NCI-H82 (cell line): ENCODE measurements at places on chromosomes 1 and 21.

GRCh38 chr1:218584418-218585155 lies 239.5 kb downstream of the TGFB2 start:
- DNase-seq, result peak; percentile 59

DNA sequence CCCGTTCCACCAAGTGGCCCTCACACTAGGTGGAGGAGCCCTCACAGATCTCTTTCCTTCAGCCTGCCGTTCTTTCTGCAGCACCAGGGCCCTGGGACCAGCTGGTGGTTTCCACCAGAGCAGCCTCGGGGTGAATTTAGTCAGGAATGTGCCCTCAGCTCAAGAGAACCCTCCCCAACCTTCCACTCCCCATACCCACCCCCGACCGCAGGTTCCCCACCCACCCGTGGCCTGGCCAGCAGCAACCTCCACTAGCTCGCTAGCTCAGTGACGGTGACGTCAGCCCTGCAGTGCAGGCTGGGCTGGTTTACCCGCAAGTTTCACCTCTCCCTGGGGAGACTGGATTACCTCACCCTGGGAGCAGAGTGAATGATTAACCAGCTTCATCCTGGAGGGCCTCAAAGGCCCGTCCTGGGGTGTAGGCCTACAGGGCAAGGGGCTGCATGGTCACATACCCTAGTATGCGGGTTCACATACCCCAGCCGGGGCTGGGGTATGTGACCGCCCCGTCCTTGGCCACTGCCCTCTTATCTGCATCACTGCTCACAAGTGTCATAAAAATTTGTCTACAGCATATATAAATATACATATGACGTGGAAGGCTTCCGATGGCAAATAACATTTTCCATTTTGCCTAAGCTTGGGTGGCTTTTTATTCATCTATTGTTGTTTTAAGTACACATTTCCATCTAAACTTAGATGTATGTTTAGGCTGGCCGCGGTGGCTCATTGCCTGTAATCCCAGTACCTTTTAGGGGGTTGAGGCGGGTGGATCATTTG lies 24.5 kb downstream of the ELF3 start:
- DNase-seq, result peak; percentile 95

DNA sequence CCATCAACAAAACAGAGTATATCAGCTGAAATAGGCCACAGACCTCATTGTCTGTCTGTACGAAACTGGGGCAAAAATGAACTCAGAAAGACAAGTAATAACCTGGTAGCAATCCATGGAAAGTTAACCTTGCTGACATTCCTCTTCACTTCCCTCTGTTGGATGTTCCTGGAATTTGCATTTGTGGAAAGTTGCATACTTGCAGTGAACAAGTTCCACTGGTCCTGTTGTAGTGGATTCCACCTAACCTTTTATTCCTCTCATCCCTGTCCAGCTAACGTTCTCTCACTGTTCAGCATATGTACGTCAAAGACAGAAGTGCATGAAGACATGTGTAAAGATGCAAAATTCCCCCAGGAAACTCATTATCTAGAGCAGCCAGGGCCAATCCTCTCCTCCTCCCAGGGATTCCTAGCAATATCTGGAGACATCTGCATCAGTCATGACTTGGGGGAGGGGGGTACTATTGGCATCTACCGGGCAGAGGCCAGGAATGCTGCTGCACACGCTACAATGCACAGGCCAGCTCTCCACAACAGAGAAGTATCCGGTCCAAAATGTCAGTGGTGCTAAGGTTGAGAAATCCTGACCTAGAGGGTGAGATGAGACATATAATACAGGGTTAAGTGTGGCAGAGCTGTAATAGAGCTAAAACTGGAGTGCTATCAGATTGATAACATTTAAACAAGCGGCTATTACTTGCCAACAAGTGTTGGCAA lies 8.2 kb downstream of the LPAR3 start:
- DNase-seq, result no peak

DNA sequence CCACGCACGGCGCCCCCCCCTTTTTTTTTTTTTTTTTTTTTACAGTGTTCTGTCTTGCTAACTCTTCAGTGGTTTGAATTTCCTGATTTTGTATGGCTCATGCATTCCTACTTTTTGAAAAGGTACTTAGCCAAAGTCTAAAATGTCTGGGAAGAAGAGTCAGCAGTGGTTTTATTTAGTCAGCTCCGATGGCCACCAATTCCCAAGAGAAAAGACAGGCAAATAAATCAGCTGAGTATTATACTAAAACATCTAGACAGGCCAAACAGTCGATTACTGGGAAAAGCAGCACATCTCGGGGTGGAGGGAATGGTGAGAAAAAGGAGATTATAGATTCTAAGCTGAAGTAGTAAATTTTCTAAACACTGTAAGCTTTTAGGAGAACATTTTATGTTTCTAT lies 192.5 kb upstream of the ZRANB2 start:
- DNase-seq, result no peak

GRCh38 chr1:240562111-240562590 lies 49.8 kb downstream of the GREM2 start:
- peak; percentile 91 for DNase-seq

GRCh38 chr1:179241530-179242097 lies 12.1 kb upstream of the ABL2 start:
- no peak for DNase-seq

- no peak for DNase-seq
Observed at GRCh38 chr1:1355416-1355815, 2.9 kb downstream of the MXRA8 start.

DNA sequence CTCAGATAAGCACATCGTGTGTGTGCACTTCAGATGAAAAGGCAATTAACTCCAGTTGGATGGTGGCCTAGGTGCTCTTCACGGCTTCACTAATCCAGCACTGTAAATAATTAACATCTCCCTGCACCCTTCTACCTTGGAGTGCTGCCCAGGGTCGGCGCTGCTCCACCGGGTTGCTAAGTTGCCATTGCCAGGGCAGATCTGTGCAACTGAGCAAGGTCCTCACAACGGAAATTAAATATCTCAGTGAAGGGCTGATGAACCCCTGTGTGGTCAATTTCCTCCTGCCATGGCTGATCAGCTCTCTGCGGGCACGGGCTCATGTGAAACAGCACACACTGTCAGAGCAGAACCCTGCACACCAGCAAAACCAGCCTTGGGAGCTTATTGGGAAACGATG lies 63.2 kb downstream of the SYDE2 start:
- DNase-seq, result peak; percentile 78

GRCh38 chr1:53663529-53664300 lies 75.2 kb downstream of the GLIS1 start:
- no peak for DNase-seq

GRCh38 chr1:93442008-93442666 lies 5.8 kb upstream of the FNBP1L start:
- peak; percentile 27 for DNase-seq

- no peak for DNase-seq
Observed at GRCh38 chr1:234368320-234369032, 4.8 kb upstream of the COA6 start.

DNA sequence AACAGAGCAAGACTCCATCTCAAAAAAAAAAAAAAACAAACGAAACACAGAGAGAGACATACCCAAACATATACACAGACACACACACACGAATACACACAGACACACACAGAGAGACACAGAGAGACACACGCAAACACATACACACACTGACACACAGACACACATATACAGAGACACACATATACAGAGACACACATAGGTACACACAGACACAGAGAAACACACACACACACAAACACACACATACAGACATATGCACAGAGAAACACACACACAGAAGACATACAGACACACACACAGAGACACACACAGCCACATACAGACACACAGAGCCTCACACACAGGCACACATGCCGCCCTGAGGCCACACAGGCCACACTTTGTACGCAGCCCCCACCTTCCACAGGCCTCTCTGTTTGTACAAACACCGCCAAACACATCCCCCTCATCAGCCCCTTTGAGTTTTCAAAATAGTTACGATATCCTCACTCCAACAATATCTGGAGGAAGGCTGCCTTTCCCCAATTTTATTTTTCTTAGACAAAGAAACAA lies 57.5 kb upstream of the ABCG1 start:
- DNase-seq, result no peak

DNA sequence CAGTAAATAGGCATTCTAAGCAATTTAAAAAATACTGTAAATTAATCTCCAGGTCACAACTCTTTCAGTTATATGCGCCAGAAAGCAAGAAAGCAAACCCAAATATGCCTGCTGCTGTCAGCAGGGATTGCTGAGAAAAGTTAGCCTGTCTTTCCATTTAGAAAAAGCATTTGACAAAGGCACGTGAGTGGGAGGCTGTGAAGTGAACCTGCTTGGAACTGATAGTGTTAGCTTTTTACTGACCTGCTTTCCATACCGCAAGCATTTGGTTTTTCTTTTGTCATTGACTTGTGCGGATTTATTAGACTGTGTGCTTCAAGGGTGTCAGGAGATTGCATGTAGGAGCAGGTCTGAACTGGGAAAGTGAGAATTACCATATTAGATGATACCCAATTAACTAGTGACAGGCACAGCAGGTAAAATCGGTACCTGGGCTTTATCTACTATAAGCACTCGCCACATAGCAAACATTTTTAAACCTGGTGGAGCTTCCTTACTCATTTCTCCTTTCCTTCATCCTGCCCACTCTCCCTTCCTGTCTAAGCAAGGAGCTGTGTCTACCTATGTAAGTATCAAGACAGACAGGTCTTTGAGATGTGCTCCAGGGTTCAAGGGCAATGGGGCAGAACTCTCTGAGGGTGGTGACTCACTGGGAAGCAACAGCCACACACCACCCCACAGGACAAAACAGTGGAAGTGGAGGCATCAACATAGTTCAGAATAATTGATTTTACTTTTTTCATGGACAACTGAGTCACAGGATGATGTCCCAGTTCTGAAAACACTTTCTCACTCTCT lies 323.9 kb downstream of the DISC1 start:
- DNase-seq, result no peak

DNA sequence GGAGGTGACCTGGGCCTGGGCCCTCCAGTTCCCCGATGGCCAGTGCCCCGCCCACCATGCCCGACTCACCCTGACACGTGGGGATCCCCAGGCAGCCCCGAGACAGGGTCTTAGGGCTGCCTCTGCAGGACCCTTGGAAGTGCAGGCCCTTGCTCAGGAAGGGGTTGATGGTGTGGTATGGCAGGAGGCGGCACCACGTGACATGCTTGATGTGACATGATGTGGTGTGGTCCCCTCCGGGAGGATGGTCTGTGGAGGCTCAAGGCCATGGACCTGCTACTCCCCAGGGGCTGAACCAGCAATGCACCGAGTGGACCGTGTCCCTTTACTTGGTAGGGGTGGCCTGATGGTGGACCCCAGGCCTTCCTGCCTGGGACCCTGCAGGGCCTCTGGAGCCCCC lies 21.9 kb upstream of the PLCH2 start:
- no peak for DNase-seq

GRCh38 chr1:32072622-32073298 lies at the start of gene TMEM39B:
Gene TMEM39B (plus strand): TSS chr1:32072939. CDS start chr1:32073048, 109 bp downstream.
- peak; percentile 99 for DNase-seq

DNA sequence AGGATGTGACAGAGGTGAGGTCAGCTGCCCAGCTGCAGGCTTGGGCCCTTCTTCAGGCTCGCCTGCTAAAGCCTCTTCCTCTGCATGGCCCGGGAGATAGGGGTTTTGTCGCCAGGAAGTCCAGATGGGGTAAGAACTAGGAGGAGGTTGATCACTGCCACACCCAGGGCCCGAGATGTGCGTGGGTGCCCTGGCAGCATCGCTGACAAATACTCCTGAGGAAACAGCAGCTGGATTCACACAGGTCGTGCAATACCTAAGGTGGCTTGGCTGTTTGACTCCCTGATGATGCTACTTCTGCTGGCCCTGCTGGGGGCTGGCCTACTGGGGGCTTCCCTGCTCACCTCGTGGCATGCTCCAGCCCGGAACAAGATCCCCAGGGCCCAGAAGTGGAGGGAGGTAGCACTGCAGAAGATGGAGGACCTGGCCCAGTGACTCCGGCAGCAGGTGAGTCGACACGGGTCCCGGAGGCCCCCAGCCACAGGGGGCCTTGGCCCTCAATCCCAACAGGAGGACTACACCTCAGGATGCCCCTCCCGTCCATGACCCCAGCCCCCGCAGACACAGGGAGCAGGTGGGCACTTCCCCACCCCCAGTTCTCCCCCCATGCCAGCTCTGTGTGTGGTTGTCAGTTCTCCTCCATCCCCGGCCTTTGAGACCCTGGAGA lies 29.6 kb downstream of the FAAH start:
- no peak for DNase-seq

- no peak for DNase-seq
Observed at GRCh38 chr1:47030170-47030805, 6.8 kb downstream of the CYP4X1 start.

DNA sequence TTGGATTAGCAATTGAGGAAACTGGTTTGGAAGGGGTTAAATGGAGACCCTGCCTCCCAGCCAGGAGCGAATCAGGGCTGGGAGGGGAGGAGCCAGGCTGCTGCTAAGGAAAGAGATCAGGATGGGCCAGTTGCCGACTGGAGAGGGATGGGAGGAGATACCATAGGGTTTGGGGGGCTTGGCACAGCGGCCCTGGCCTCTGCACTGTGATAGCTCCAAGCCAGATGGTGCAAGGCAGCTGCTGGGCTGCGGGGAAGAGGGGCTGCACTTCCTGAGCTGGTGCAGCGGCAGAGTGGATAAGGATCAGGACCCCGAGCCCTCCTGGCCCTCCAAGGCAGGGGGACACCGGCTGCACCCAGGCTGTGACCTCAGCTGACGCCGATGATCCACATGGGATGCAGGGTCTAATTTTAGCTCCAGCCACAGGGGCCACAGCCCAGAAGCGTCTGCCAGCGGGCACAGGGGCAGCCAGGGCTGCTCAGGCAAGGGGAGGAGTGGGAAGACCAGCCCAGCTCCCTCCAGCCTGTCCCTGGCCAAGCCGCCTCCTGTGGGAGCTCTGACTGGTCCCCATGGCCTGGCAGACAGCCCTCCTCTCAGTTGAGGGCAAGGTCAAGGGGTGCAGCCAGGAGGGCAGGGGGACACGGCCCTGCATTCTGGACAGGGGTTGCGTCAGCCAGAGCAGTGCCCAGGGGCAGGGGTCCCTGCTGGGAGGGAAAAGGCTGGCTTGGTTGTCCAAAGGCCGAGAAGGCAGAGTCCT lies at the start of gene EXTL1:
Gene EXTL1 (plus strand): TSS at position 129 of the 757 bp plus-strand sequence. CDS start 872 bp downstream, outside the sequence.
- DNase-seq, result peak; percentile 98

GRCh38 chr1:210531475-210532222 lies 202.9 kb downstream of the HHAT start:
- DNase-seq, result no peak

GRCh38 chr1:3542676-3543075 lies 68.6 kb downstream of the MEGF6 start:
- DNase-seq, result no peak

- DNase-seq, result no peak
Observed at GRCh38 chr1:8137481-8138244, 111.6 kb upstream of the ERRFI1 start.

DNA sequence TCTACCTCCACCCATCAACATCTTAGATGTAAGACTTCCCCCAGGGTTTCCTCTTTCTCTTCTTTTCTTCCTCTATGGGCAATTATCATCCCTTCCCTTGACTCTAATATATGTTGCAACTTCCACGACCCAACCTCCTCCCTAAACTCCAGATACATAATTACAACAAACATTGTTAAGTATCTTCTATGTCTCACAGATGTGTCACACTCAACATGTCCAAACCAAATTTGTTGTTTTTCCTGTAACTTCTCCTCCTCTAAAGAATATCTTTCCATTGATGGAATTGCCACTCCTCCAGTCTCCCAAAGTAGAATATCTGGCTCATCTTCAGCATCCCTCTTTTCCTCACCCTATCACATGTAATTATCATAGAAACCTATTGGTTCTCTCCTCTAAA lies 314.2 kb downstream of the RWDD3 start:
- DNase-seq, result no peak
